Activated gamma-delta T cell treated with Interleukin-2 at 50 U/mL for 16 hours (primary cell): ENCODE measurements at places on chromosomes 11 and 22.

- DNase-seq = no peak
These were observed 62.8 kb upstream of the CAPRIN1 start for GRCh38 chr11:33988586-33989370.

- no peak for DNase-seq
These were observed 26.1 kb downstream of the IRAG1 start for GRCh38 chr11:10667521-10667885.

GRCh38 chr11:35298369-35298768 is 121.0 kb downstream of the SLC1A2 start:
- DNase-seq = no peak

- DNase-seq = no peak
These were observed 16.5 kb upstream of the PLEKHB1 start for GRCh38 chr11:73629907-73630306.

DNA sequence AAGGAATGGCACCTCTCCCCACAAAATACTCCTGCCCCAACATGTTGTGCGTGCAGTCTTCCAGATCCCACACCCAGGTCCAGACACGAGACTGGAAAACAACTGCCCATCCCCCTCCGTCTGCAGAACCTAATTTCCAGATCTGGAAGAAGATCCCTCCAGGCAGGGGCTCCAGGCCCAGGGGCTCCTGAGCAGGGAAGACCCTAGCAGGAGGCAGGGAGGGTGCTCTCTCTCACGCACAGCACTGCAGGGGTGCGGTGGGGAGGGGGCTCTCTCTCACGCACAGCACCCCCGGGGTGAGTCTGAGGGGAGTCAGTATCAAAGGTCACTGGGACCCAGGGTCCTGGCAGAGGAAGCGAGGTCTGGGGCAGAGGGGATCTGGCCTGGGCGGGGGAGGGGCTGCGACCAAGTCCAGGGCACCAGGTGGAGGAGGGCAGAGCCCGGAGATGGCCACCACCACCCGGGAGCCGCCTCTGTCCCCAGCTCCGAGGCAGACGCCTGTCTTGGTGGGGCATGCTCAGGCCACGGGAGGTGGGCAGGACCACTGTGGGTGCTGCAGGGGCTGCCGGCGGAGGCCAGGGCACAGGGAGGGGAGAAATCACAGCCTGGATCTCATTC is 1.7 kb downstream of the MLC1 start:
- no peak for DNase-seq

GRCh38 chr11:121553806-121554205 is 101.0 kb upstream of the SORL1-AS1 start:
- no peak for DNase-seq

GRCh38 chr11:3802011-3802790 is 4.8 kb upstream of the NUP98 start:
- DNase-seq = no peak

DNA sequence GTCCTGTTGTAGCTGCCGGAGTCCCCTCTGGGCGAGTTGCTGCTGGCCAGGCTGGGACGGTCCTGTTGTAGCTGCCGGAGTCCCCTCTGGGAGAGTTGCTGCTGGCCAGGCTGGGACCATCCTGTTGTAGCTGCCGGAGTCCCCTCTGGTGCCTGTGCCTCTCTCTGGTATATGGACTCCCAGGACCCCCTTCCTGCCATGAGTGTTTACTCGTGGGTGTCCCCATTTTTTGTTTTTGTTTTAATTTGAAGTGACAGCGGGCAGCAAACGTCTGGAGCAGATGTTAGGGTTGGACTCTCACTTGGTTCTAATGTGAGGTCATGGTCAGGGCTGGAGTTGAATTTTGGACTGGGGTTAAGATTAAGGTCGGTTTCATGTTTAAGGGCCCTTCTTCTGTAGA is 14.2 kb downstream of the SHANK3 start:
- DNase-seq = no peak

DNA sequence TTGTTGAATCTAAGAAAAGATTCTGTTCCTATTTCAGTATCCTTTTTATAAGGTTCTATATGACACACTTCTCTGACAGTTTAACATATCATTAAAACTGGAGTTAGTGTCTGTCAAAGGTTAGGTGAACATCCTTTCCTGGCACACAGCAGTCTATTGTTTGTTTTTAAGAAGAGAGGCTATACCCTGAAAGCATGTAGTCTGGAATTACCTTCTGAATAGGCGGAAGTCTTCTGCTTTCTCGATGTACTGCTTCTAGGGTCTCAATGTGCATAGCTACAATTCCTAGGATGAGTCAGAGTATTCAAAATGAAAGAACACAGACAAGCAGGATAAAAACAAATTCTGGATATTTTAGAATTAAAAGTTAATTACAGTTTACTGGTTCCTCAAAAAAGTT is 188.6 kb downstream of the SWAP70 start:
- no peak for DNase-seq

GRCh38 chr11:116371146-116371545 is 401.6 kb downstream of the BUD13 start:
- DNase-seq = no peak

GRCh38 chr11:71384561-71384960 is 63.6 kb downstream of the DHCR7 start:
- no peak for DNase-seq

GRCh38 chr22:49417326-49417725 is 410.3 kb downstream of the BRD1 start:
- DNase-seq = no peak

GRCh38 chr11:74010306-74011300 is 1.7 kb upstream of the UCP3 start:
- no peak for DNase-seq

GRCh38 chr11:65066805-65067291 is 8.5 kb upstream of the NAALADL1 start:
- DNase-seq = no peak

DNA sequence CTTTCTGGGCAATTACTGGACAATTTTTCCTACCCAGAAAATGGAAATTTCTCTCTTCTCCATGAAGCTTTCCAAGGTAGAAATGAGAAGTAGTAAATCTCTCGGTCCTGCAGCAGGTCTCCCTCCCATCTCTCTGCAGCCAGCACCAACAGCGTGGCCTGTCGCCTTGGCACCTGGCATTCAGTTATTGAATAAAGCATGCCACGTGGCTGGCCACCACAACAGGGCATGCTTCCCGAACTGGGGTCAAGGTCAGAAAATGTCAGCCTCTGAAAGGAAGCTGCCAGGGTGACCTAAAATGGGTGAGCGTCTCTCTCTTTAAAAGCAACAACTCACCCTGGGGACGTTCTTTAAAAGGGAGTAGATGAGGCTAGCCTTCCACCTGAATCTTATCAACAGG is 14.0 kb downstream of the CACNG2 start:
- no peak for DNase-seq

- no peak for DNase-seq
These were observed 3.0 kb downstream of the PRSS23 start for GRCh38 chr11:86803136-86804045.

GRCh38 chr11:65814986-65815565 is 18.7 kb upstream of the SNX32 start:
- no peak for DNase-seq

- DNase-seq = no peak
These were observed 971.9 kb downstream of the BRD1 start for GRCh38 chr22:48855593-48856307.

DNA sequence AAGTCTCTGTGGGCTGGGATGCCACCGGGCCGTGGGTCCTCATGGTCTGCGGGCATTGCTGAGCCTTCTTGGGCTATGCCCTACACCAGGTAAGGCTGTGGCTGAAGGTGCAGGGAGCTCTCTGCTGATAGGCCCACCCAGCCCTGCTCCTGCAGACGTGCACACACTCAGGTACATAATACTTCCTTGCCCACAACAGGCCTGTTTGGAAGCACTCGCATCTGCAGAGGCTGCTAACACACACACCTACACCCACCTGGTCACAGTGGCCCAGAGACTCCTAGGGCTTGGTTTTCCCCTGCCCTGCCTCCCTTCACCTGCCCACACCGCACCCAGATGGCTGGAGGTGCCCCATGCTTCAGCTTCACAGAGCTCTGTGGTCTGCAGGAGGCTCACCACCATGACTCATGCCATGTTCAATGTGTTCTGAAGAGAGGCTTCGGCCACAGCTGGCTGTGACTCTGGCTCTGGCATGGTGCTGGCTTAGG is 72.8 kb upstream of the KCNQ1OT1 start:
- peak; percentile 5 for DNase-seq

DNA sequence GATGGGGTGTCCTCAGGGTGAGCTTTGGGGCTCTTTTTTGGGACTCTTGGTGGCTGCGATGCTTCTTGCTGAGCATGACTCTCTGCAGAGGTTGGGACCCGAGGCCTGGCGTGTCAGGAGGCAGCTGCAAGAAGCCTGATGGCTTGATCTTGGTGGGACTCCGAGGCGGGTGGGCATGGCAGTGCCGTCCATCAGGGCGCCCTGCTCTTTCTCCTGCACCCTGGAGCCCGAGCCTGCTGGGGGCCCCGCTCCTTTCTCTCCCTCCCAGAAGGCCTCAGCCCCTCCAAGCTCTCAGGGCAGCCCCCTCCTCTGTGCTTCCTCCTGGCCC is 432.7 kb downstream of the TBC1D22A start:
- no peak for DNase-seq

DNA sequence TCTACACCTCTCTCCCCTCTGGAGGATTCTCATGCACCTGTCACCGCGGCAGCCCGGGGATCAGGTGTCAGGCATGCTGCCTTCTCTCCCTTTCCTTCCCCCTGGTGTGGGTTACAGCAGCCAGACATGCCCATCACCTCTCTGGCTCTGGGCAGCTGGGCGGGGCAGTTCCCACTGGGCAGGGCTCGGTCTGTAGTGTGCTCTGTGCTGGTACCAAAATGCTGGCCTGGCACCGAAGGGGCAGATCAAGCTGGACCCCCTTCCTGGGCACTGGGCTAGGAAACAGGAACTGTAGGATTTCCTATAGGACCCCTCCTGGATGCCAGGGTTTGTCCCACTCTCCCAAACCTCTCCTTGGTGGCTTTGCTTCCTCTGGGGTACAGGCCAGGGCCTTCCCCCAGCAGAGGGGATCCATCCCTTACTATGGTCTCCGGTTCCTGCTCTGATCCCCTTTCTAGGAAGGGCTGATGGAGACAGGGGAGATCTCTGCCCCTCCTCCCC is 821 bp downstream of the GAL3ST1 start:
- DNase-seq = no peak

DNA sequence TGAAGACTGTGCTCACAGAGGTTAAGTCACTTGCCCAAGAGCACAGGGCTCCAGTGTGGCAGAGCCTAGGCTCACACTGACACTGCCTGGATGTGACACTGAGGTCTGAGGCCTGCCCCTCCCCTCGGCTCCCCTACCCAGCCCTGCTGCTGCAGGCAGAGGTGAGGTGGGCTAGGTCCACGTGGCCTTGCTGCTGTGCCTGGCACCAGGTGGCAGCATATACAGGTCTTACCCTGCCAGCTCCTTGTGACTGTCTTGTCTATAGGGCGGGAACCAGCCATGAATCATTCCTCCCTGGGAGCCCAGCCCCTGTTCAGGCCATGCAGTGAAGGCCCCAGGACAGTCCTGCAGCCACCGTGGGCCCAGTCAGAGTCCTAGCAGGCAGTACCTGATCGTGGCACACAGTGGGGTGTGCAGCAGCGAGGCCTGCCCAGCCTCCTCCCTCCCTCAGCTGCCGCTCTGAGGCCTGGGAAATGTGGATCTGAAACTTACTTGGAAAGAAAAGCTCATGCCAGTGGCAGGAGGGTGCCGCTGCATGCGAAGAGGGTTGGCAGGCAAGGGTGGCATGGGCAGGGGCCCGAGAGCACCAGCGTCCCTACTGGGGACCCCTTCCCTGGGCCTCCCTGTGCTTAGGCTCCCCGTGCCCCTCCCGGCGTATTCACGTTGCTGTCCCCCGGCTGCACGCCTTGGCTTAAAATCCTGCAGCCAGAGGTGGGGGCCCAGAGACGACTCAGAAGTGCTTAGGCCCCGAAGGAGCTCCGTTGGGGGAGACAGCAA is 1.2 kb upstream of the CERK start:
- DNase-seq = peak; percentile 85

DNA sequence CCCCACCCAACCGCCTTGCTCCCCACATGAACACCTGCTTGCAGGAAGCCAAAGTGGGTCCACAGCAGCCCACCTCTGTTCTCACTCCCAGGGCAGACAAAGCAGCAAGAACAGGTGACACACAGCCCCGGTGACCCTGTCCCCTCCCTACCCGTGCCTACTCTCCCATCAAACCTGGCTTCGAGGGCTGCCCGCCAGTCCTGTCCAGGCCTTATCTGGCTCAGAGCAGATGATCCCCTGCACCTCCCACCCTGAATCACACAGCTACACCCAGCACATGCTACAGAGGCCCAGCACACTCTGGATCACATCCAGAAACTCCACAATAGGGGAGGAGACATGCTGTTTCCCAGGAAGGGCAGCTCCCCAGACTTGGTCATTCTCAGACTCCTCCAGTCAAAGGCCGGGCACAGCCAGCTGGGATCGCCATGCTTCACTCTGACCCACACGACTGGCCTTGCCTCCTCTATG is 6.2 kb upstream of the RGL4 start:
- no peak for DNase-seq

DNA sequence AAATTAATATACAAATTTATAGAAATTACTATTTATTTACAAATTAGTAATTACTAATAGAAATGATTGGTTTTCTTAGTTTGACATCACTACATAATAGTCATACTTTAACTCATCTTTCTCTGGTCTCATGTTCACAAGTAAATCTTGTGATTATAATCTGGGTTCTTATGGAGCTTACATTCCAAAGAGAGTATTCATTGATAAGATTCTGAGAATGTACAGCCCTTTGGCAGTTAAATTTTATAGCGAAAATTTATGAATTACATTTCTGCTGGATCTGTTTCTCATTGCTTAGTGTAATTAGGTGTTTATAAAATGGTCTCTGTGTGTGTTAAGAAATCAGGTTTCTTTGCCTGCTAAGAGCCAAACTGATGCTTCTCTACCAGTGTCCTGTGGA is 175.2 kb downstream of the TMEM135 start:
- DNase-seq = no peak

DNA sequence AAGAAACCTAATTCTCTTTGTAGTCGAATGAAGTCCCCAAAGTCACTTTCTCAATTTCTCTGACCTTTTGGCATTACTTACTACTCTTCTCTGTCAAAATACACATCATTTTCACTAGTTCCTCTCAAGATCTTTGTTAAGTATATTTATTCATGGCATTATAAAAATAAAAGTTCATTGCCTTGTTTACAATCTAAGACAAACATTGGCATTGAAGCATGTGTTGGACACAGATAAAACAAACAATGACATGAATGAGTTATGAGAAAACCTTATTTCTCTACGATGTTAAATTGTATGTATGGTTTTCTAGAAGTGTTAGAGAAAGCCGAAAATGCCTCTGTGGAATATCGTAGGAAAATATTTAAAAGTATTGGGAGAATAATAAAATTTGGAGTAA is 8.6 kb upstream of the OR51G1 start:
- no peak for DNase-seq

DNA sequence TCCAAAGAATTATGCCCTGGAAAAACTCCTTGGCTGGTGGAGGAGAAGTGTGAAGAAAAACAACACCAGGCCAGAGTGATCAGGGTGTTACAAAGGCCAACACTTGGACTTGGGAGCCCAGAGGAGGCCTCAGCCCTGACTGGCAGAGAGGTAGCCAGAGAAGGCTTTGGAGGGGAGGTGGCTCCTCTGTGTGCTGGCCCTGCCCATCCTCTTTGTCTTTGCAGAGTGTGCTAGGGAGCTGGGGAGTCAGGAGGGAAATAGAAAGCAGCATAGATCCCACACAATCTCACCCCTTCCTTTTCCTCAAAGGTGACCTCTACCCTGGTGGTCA is 12.0 kb upstream of the P2RY6 start:
- DNase-seq = no peak
